Stimulated activated CD4-positive, alpha-beta T cell treated with anti-CD3 and anti-CD28 coated beads, TNF-alpha, amount 100 ng/mL, for 1 hour (primary cell): ENCODE measurements at places on chromosomes 16 and 17.

GRCh38 chr17:17963066-17963465 lies 9.1 kb downstream of the TOM1L2 start:
- no peak for DNase-seq

GRCh38 chr17:78893684-78894083 lies 9.3 kb downstream of the CEP295NL start:
- DNase-seq: no peak

DNA sequence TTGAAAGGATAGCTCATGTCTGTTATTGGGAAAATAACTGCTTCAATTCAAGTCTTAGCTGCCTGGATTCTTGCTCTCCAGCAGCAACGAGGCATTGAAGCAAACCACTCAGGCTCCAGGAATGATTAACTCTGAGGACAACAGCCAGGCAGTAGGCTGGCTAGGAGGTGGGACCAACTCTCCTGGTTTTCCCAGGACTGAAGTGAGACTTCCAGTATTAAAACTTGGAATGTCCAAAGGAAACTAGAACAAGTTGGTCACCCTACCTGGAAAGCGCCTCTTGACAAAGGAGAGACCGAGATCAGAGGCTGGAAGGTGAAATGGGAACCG lies 100.7 kb downstream of the SALL1 start:
- no peak for DNase-seq

- no peak for DNase-seq
Measured at GRCh38 chr17:45877467-45877866, 16.9 kb upstream of the MAPT start.

- DNase-seq: peak; percentile 50
Measured at GRCh38 chr16:56675685-56676210, 6.1 kb downstream of the MT1H start.

DNA sequence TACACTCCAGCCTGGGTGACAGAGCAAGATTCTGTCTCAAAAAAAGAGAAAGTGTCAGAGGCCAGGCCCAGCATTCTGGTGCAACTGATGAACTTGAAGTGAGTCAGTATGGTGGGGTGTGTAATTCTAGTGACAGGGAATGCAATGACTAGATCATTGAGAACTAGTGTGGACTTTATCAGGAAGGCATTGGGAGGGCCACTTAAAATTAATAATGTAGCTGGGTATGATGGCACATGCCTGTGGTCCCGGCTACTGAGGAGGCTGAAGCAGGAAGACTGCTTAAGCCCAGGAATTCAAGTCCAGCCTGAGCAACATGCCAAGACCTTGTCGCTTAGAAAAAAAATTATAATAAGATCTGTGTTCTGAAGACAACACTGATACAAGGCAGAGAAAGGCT lies 90.8 kb downstream of the STX8 start:
- DNase-seq: no peak

DNA sequence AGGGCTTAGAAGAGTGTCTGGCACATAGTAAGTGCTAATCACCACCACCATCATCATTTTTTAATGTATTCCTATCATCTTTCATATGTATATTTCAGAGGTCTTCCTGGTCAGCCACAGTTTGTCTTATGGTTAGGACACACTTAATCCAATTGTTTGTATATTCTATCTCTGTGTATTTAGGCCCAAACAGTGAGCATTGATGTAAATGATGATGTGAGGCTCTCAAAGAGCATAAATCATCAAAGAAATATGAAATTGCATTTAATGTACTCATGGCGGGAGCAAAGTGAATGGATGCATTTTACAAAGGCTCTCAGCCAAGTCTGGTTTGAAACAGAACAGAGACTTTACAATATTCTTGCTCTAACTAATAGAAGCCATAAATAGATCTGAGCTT lies 24.1 kb upstream of the MPHOSPH6 start:
- no peak for DNase-seq
